ENCODE measurements at places on chromosomes 4 and X. TPM values are rescaled to one million over a fixed set of nuclear protein-coding genes. Genes with fewer than 3 reads are reported as not detected.

- H3K4me1 ChIP-seq = peaks cover 10% of the 10 kb centered on the region
Observed at GRCh38 chr4:86497980-86498862, 95.9 kb upstream of the PTPN13 start.

Gene TMEM128
- total RNA-seq = 18.6 TPM

DNA sequence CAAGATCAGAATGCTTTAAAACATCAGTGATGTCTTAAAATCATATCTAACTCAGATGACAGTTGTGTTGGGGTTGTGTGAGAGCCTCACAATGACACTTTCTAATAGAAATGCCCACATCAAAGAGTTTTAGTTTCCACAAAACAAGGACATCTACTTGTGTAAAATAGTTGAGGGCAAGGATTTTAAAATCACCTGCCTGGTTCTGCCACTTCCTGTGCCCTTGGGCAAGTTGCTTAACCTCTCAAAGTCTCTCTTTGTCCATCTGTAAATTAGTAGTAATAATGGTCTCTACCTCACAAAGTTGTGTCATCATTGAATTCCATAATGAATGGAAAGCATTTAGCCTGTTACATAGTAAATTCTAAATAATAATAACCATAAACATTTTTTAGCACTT is 41.9 kb upstream of the RELL1 start:
- H3K36me3 ChIP-seq = no peaks in the 10 kb centered on the region
- no peak overlapping the region for H3K27ac ChIP-seq
- H3K4me3 ChIP-seq = no peak overlapping the region
- no peak for DNase-seq
- no peaks in the 10 kb centered on the region for H3K27me3 ChIP-seq

GRCh38 chr4:94668724-94669123 is 89.0 kb upstream of the BMPR1B start:
- no peak overlapping the region for H3K4me3 ChIP-seq
- no peak for DNase-seq
- no peaks in the 10 kb centered on the region for H3K4me1 ChIP-seq
- H3K27ac ChIP-seq = no peak overlapping the region
- H3K27me3 ChIP-seq = no peaks in the 10 kb centered on the region

DNA sequence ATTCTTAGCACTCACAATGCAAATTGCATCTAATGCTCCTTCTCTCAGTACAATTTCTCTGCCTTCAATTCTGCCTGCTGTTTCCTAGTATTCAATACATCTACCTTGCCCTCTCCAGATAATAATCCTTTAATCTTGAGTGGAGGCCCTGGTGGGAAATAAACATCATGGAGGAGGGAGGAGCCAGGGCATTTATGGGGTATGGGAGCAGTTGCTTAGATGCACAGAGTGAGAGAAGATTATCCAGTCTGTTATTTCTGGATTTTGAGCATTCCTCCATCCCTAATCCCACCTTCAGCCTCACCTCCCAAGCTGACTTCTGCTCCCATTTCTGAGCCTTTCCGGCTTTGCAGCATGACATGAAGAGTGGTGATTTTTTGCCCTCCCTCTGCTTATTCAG is 127.9 kb upstream of the PPP3CA start:
- H3K4me3 ChIP-seq = no peak overlapping the region
- H3K4me1 ChIP-seq = no peaks in the 10 kb centered on the region
- H3K27me3 ChIP-seq = peaks cover 11% of the 10 kb centered on the region
- DNase-seq = no peak
- H3K36me3 ChIP-seq = no peaks in the 10 kb centered on the region

Data from activated naive CD8-positive, alpha-beta T cell treated with anti-CD3 and anti-CD28 coated beads, Interleukin-2, amount 10 ng/mL, durations not matched to agents 7 days and 5 days (primary cell).